ENCODE measurements at places on chromosomes 7 and 10.

DNA sequence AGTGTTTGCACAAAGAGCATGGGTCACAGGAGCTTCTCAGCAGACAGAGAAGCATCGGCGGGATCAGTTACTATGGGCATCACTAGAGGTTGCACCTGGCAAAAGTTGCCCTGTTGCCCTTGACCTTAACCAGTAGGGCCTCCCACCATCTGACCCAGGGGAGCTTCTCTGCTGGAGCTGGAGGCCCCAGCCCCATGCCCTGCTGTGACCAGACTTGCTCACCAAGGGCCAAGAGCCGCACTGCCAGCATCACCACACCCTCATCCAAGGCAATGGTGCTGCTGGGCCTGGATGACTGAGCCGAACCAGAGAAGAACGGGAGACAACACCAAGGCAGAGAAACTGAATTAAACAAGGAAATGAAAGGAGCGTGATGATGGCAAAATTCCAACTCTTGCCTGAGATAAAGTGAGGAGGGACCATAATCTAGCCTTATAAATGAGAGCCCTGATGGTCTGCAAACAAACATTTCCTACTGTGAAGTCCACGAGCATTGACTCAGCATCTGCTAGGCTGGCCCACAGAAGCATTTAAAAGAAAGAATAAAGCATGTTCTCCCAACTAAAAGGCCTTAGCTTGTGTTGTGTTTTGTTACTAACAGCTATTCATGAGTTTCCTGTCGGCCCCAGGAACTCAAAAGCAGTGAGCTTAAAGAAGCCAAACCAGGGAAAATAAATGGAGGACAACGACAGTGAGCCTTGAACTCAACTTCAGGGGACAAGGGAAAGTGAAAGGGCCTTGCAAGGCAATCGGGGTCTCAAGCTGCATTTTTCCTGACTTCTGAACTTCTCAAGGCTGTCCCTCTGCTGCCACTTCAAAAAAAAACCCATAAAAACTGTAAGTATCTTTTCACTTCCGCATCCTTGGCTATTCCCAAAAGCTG lies 60.4 kb downstream of the AFAP1L2 start:
- no peak for DNase-seq
- H3K4me3 ChIP-seq: no peak overlapping the region
- no peaks in the 10 kb centered on the region for H3K27me3 ChIP-seq
- H3K27ac ChIP-seq: no peak overlapping the region
- no peaks in the 10 kb centered on the region for H3K4me1 ChIP-seq

- no peak overlapping the region for H3K4me3 ChIP-seq
- no peak for DNase-seq
- peaks cover 5% of the 10 kb centered on the region for H3K27me3 ChIP-seq
- H3K36me3 ChIP-seq: no peaks in the 10 kb centered on the region
- H3K27ac ChIP-seq: no peak overlapping the region
Measured at GRCh38 chr10:113283189-113283588, 269.7 kb upstream of the HABP2 start.

DNA sequence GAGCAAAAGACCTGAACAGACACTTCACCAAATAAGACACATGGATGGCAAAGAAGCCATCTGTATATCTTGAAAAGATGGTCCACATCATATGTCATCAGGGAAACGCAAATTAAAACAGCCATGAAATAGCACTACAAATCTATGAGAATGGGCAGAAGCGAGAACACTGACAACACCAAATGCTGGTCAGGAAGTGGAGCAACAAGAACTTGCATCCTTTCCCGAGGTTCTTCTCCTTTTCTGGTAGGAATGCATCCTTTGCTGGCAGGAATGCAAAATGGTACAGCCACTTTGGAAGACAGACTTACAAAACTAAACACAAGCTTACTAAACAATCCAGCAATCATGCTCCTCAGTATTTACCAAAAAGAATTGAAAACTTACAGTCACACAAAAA lies 60.0 kb downstream of the PIK3AP1 start:
- no peak overlapping the region for H3K4me3 ChIP-seq
- no peak overlapping the region for H3K27ac ChIP-seq
- no peaks in the 10 kb centered on the region for H3K27me3 ChIP-seq
- no peaks in the 10 kb centered on the region for H3K36me3 ChIP-seq
- H3K4me1 ChIP-seq: peaks cover 2% of the 10 kb centered on the region

- H3K27me3 ChIP-seq: no peaks in the 10 kb centered on the region
- DNase-seq: no peak
- H3K27ac ChIP-seq: no peak overlapping the region
- no peak overlapping the region for H3K4me3 ChIP-seq
Measured at GRCh38 chr10:116060864-116061263, 212.1 kb downstream of the GFRA1 start.

DNA sequence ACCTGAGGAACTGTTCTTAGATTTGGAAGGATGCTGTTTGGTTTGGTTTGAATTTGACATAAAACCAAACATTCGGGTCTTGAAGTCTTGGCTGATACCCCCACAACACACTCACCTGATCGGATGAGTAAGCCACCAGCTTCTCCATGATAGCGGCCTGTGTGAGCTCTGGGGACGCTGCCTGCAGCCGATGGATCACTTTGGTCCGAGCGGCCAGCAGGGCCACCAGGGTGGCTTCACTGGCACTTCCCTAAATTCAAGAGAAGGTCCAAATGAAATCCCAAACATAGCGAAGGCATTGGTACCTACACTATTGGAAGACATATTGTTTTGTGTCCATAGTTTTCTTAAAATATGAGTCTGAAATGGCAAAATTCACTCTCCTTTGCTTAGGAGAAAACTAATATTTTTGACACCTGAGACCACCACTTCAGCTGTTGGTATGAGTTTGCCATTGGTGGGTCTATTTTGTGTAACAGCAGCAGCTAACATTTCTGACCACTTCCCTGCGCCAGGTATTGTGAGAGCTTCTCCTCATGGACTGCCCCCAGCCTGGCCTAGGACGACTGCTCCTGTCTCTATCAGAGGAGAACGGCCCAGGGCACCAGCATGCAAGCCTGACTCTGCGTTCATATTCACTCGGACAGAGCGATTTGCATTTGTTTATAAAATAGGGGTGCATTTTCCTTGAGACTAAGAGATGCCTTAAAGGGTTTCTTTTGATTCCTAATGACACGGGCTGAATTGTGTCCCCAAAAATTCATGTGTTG lies 35.9 kb downstream of the DDC start:
- H3K36me3 ChIP-seq: no peaks in the 10 kb centered on the region
- DNase-seq: no peak
- H3K27me3 ChIP-seq: peaks cover 6% of the 10 kb centered on the region
- H3K4me3 ChIP-seq: no peak overlapping the region
- H3K27ac ChIP-seq: no peak overlapping the region
